Upper lobe of left lung (tissue), 6 donors: ENCODE measurements at places on chromosomes 4 and X. TPM values are rescaled to one million over a fixed set of nuclear protein-coding genes. Genes with fewer than 3 reads are reported as not detected.
A peak's percentile ranks its signal among the peaks of the same experiment; 100 is the strongest.

GRCh38 chrX:150502091-150502490, 66.3 kb upstream of the MTM1 start:
- H3K27me3 ChIP-seq, result no peaks in the 10 kb centered on the region
- no peak for DNase-seq
- H3K36me3 ChIP-seq, result no peaks in the 10 kb centered on the region
- H3K4me1 ChIP-seq, result no peaks in the 10 kb centered on the region

GRCh38 chr4:123580981-123581664, 184.5 kb downstream of the SPRY1 start:
- no peaks in the 10 kb centered on the region for H3K36me3 ChIP-seq
- no peak overlapping the region for H3K4me3 ChIP-seq
- H3K4me1 ChIP-seq, result no peaks in the 10 kb centered on the region
- no peaks in the 10 kb centered on the region for H3K27me3 ChIP-seq
- peak; percentile 23 for DNase-seq

GRCh38 chrX:119455264-119455663, 13.0 kb upstream of the SLC25A5 start:
- no peaks in the 10 kb centered on the region for H3K4me1 ChIP-seq
- DNase-seq, result no peak
- H3K27me3 ChIP-seq, result no peaks in the 10 kb centered on the region
- no peak overlapping the region for H3K27ac ChIP-seq
- H3K36me3 ChIP-seq, result no peaks in the 10 kb centered on the region
- no peak overlapping the region for H3K4me3 ChIP-seq

DNA sequence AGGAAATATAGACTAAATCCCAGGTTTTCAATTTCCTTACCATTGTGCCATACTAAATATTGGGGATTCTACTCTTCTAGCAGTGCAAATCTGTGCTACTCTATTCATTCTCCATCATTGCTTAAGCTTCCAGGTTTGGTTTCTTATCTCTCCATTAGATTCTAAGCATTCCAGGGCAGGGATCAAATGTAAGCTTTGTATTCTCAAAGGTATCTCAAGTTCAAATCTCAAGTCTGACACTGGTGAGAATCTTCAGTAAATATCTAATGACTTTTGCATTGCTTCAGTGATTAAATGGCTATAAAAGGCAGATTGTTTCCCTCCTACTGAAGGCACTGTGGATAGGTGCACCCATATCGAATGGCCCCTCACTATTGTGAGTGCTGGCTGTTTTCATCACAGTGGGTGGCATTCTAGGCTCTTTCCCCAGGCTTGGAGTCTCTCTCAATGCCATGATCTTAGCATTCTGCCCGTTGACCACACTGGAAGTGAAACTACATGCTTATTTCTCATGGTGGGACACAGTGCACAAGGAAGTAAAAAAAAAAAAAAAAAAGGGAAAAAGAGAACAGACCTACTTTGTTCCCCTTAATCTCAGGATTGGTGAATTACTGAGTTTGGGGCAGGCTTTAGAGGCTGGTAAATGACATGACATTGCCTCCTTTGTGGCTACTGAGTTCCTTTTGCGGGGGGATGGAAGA, 28.7 kb downstream of the FAM9C start:
- H3K27ac ChIP-seq, result peak overlapping the region; percentile 42
- H3K36me3 ChIP-seq, result no peaks in the 10 kb centered on the region
- H3K27me3 ChIP-seq, result no peaks in the 10 kb centered on the region
- peaks cover 11% of the 10 kb centered on the region for H3K4me1 ChIP-seq
- no peak for DNase-seq
- no peak overlapping the region for H3K4me3 ChIP-seq

GRCh38 chrX:45258731-45259402, 58.2 kb upstream of the DIPK2B start:
- no peaks in the 10 kb centered on the region for H3K27me3 ChIP-seq
- H3K36me3 ChIP-seq, result no peaks in the 10 kb centered on the region
- H3K27ac ChIP-seq, result no peak overlapping the region
- no peak overlapping the region for H3K4me3 ChIP-seq
- H3K4me1 ChIP-seq, result no peaks in the 10 kb centered on the region

GRCh38 chr4:88981993-88982392, 75.0 kb downstream of the FAM13A start:
- no peaks in the 10 kb centered on the region for H3K4me1 ChIP-seq
- H3K4me3 ChIP-seq, result no peak overlapping the region
- no peaks in the 10 kb centered on the region for H3K36me3 ChIP-seq
- DNase-seq, result no peak
- no peak overlapping the region for H3K27ac ChIP-seq

DNA sequence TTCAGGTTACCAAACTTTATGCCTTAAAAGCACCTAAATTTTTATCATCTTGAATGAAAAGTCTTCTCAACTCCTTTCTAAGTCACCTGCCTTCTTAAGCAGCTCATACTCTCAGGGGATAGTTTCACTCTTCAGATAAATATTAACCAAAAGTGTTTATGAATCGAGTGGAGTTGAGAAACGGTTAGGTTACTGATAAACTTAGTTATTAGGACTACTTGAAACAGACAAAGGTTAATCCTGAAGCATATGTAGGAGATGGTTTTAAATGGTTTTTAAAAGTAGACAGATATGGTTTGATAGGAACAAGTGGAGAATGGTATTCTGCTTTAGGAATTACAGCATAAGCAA, 32.8 kb downstream of the CLDN22 start:
- no peaks in the 10 kb centered on the region for H3K27me3 ChIP-seq
- H3K27ac ChIP-seq, result no peak overlapping the region
- no peaks in the 10 kb centered on the region for H3K4me1 ChIP-seq
- H3K4me3 ChIP-seq, result no peak overlapping the region

GRCh38 chr4:165489786-165490185, 111.0 kb downstream of the CPE start:
- no peaks in the 10 kb centered on the region for H3K27me3 ChIP-seq
- H3K27ac ChIP-seq, result no peak overlapping the region
- H3K36me3 ChIP-seq, result no peaks in the 10 kb centered on the region
- peaks cover 6% of the 10 kb centered on the region for H3K4me1 ChIP-seq

- DNase-seq, result no peak
- no peaks in the 10 kb centered on the region for H3K36me3 ChIP-seq
- no peaks in the 10 kb centered on the region for H3K4me1 ChIP-seq
- no peaks in the 10 kb centered on the region for H3K27me3 ChIP-seq
These were observed 39.0 kb downstream of the STX18 start for GRCh38 chr4:4502694-4503311.

- H3K4me1 ChIP-seq, result peaks cover 8% of the 10 kb centered on the region
- no peaks in the 10 kb centered on the region for H3K36me3 ChIP-seq
- DNase-seq, result no peak
- H3K4me3 ChIP-seq, result no peak overlapping the region
- H3K27me3 ChIP-seq, result no peaks in the 10 kb centered on the region
These were observed 60.6 kb downstream of the CD99L2 start for GRCh38 chrX:150837845-150838244.

GRCh38 chrX:96889726-96890125, 6.0 kb downstream of the RPA4 start:
- H3K4me1 ChIP-seq, result no peaks in the 10 kb centered on the region
- H3K4me3 ChIP-seq, result no peak overlapping the region
- H3K36me3 ChIP-seq, result no peaks in the 10 kb centered on the region
- DNase-seq, result no peak
- H3K27me3 ChIP-seq, result no peaks in the 10 kb centered on the region

- H3K4me3 ChIP-seq, result no peak overlapping the region
- no peaks in the 10 kb centered on the region for H3K4me1 ChIP-seq
- no peak for DNase-seq
- no peaks in the 10 kb centered on the region for H3K27me3 ChIP-seq
- H3K36me3 ChIP-seq, result no peaks in the 10 kb centered on the region
These were observed 3.0 kb downstream of the ANK2 start for GRCh38 chr4:113052379-113052951.

DNA sequence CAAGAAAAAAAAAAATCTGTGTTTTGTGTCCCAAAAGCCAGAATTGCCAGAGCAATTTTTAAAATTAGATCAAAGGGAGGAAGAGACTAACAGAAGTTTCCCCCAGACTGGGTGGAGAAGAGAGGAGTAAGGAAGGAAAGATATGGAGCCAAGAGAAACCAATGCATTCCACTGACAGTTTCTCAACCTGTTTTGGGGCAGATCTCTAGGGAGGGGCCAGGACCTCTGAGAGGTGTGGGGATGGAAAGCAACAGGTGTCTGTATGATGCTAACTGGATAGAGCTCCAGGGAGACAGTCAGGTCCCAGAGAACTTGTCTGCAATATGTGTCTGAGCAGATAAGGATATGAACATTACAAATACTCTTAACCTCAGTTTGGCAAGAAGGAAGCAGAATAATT, 22.7 kb upstream of the GAB1 start:
- no peaks in the 10 kb centered on the region for H3K4me1 ChIP-seq
- no peak for DNase-seq
- no peaks in the 10 kb centered on the region for H3K36me3 ChIP-seq
- H3K4me3 ChIP-seq, result no peak overlapping the region

DNA sequence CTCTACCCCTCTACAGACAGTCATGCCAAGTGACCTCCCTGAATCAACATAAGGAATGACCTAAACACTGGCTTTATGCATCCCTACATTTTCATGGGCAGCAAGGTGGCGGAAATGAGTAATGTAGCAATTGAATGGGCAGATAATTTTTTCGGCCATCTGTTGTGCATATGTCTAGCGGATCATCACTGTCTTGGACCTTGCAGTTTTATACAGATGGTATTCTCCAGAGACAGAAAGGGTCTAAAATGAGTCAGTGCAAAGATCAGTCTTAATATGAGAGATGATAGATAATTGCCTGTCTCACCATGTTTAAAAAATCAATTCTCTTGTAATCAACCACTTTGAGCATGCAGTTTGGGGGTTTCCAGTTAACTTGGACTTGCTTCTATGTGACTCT, 177.3 kb upstream of the DKK2 start:
- no peak overlapping the region for H3K27ac ChIP-seq
- H3K4me3 ChIP-seq, result no peak overlapping the region
- H3K4me1 ChIP-seq, result no peaks in the 10 kb centered on the region
- H3K36me3 ChIP-seq, result no peaks in the 10 kb centered on the region
- H3K27me3 ChIP-seq, result no peaks in the 10 kb centered on the region
- DNase-seq, result no peak

DNA sequence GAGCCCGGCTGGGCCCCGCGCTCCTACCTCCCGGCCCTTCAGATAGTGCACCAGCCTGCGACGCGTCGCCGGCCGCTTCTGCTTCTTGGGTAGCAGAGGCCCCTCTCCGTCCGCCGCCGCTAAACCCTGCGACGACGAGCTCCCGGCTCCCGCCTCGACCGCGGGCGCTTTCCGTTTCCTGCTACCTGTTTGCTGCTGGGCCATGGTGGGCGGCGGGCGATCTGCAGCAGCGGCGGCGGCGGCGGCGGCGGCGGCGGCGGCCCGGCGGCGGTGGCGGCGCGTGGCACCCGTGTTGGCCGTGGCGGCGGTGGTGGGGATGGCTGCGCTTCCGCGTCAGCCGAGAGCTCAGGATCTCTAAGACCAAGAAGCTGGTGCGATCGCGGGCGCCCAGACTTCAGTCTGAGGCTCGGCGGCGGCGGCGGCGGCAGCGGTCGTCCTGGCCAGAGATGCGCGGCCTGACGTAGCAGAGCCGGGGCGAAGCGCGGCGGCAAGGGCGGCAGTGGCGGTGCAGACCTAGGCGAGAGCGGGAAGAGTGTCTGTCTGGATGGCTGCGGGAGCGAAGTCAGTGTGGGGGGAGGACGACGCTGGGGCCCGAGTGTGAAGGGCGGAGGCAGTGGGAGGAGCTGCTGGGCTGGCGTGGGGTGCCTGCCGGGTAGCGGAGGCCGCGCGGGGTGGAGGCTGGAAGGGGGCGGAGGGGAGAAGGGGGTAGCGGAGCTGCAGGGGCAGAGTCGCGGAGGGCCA, at the start of gene DCAF12L2:
Gene DCAF12L2, minus strand, starts transcription at position 569 of the 741 bp plus-strand sequence. Its CDS starts 365 bp downstream, at position 204.
- H3K4me3 ChIP-seq, result peak within 1 kb of the TSS; percentile 31
- no peaks in the 10 kb centered on the region for H3K36me3 ChIP-seq
- no peak within 1 kb of the TSS for H3K27ac ChIP-seq
- DNase-seq, result no peak
- H3K27me3 ChIP-seq, result no peaks in the 10 kb centered on the region

DNA sequence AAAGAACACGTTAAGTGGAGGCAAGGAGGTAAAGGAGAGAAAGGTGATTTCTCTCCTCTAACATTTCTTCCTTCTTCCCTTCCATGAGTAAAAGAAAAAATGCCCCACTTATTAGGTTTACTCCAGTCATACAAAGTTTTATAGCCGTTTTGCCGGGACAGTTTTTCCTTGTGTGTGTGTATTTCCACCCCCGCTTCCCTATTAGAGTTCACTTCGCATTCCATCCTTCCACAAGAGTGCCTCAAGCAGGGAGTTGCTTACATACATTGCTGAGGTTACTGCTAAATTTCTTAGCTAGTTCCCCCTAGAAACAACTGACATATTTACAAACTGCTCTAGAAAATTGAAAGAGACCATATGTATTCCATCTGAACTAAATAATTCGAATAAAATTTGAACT, 45.2 kb upstream of the BMP15 start:
- H3K27me3 ChIP-seq, result no peaks in the 10 kb centered on the region
- no peak overlapping the region for H3K4me3 ChIP-seq
- H3K27ac ChIP-seq, result no peak overlapping the region
- H3K36me3 ChIP-seq, result no peaks in the 10 kb centered on the region

GRCh38 chrX:12065251-12065650, 73.0 kb upstream of the FRMPD4 start:
- H3K27me3 ChIP-seq, result no peaks in the 10 kb centered on the region
- H3K4me3 ChIP-seq, result no peak overlapping the region
- no peaks in the 10 kb centered on the region for H3K36me3 ChIP-seq
- DNase-seq, result no peak

- H3K27me3 ChIP-seq, result no peaks in the 10 kb centered on the region
- H3K36me3 ChIP-seq, result peaks cover 7% of the 10 kb centered on the region
- DNase-seq, result no peak
- no peak overlapping the region for H3K4me3 ChIP-seq
These were observed 23.1 kb downstream of the CD40LG start for GRCh38 chrX:136671006-136671610.

GRCh38 chrX:17740137-17741122, 3.1 kb downstream of the SCML1 start:
- no peaks in the 10 kb centered on the region for H3K36me3 ChIP-seq
- DNase-seq, result no peak
- no peak overlapping the region for H3K4me3 ChIP-seq
- H3K27ac ChIP-seq, result no peak overlapping the region
- H3K4me1 ChIP-seq, result peaks cover 5% of the 10 kb centered on the region

- H3K4me3 ChIP-seq, result no peak overlapping the region
- H3K27ac ChIP-seq, result no peak overlapping the region
- no peaks in the 10 kb centered on the region for H3K4me1 ChIP-seq
- no peaks in the 10 kb centered on the region for H3K27me3 ChIP-seq
- no peaks in the 10 kb centered on the region for H3K36me3 ChIP-seq
- DNase-seq, result no peak
These were observed 47.0 kb upstream of the PGRMC1 start for GRCh38 chrX:119189115-119189514.

Gene ASB5
- not detected for total RNA-seq

Gene MAGEC1
- not detected for total RNA-seq

Gene PRR32
- not detected for total RNA-seq

Gene MSX1
- total RNA-seq, result 5.8 TPM

Gene TLR8
- total RNA-seq, result 22.4 TPM

Gene DDX53
- not detected for total RNA-seq

Gene HNRNPH2
- total RNA-seq, result 58.8 TPM

Gene MAGEB10
- total RNA-seq, result not detected

Gene CPLX1
- total RNA-seq, result 1.5 TPM
